ENCODE measurements at places on chromosomes 3 and 15. TPM values are rescaled to one million over a fixed set of nuclear protein-coding genes. Genes with fewer than 3 reads are reported as not detected.

The LXN gene
- total RNA-seq = 119 TPM

The TRAIP gene
- total RNA-seq = 13.4 TPM

The NRG4 gene
- total RNA-seq = not detected

The TTLL13 gene
- not detected for total RNA-seq

The IQCF5 gene
- total RNA-seq = not detected

The CYP8B1 gene
- total RNA-seq = not detected

DNA sequence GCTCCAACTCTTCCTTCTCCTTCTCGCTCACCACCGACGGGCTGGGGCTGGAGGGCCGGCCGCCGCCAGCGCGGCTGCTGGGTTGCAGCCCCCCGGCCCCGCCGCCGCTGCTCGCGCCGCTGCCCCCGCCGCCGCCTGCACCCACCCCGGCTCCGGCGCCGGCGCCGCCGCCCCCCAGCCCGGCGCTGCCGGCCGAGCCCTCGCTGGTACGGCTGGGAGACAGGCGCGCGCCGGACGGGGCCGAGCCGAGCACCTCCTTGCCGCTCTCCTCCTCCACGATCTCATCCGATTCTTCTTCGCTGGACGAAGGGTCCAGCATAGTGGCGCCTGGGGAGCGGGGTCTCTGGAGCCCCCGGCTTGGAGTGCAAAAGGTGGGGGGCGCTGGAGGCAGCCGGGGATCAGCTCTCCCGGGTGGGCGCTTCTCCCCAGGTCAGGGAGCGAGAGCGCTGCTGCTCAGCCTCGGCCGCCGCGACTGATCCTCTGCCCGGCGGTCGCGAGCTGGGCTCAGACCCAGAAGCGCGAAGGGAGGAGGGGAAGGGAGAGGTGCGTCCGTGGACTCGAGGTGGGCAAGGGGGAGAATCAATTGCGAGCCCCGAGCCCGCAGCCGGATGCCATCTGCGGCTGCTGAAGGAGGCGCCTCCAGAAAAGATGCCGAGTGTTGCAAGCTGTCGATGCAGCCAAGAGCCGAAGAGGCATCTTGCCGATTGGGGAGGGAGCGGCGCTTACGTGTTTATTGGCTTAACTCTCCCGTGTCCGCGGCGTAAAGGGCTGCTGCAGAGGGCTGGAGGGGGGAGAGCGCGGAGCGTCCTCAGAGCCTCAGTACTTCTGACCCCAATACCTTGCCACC lies at the start of gene CADPS:
TSS of gene CADPS (minus strand) at position 706 of the 847 bp plus-strand sequence. CDS start at position 319, 387 bp downstream.
- no peak for DNase-seq

DNA sequence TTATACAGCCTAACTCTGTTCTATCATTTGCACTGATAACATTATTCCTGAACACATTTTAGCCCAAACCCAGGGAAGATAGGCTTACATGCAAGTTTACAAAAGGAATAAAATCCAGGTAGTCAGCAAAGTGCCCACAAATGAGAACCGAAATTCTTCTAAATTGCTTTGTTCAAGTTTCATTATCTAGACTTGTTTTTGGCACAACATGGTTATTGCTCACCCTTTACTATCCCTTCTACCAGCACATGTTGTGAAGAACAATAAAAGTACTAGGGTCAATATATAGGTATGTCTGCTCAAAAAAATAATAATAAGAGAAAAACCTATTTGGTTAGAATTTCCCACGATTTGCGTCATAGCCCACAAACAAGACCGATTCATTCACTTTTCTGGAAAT lies 430.5 kb downstream of the FGF12 start:
- no peak for DNase-seq

GRCh38 chr15:39661776-39662175 lies 80.9 kb downstream of the THBS1 start:
- DNase-seq = no peak

- DNase-seq = no peak
Measured at GRCh38 chr3:73321286-73321999, 260.0 kb downstream of the EBLN2 start.

DNA sequence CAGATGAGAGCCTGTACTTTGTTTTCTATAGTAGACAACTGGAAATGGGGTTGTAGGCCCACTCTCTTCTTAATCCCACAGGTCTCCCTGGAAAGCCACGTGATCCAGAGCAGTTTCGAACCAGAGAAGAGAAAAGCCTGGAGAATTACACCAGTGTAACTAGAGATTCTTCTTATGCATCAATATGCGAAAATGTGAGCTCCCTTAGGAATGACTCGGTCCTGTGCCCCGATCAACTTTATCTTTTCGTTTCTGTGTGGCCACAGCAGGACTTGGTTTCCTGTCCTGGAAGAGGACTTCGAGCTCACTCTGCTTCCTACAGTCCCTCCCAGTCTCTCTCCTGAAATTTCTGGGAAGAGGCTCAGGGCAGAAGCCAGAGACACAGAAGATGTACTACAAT lies 73.8 kb upstream of the TPM1 start:
- DNase-seq = no peak

- DNase-seq = no peak
Measured at GRCh38 chr3:71243229-71243628, 340.3 kb downstream of the FOXP1 start.

DNA sequence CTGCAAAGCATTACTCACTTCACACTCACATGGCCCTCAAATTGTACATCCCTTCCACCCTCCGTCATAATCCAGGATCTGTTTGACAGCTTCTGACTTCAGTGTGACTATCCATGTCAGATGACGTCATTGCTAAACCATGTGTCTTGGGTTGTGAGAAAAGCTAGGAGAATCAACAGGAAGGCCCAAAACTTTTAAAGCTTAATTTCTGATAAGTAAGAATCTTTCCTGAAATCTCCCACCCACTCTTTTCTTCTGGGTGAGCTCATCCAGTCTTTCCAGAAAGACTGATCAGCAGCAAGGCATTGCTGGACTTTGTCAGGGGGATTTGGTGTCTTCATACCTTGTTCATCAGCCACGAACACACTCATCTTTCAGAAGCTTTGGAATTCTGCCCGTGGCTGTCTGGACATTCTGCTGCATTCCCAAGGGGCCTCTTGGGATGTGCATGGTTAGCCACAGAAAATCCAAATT lies 11.5 kb upstream of the LMCD1 start:
- no peak for DNase-seq

GRCh38 chr3:18507333-18507732 lies 82.2 kb upstream of the SATB1 start:
- DNase-seq = no peak

GRCh38 chr3:23076437-23076836 lies 126.7 kb upstream of the UBE2E2 start:
- no peak for DNase-seq

- peak; percentile 46 for DNase-seq
Measured at GRCh38 chr3:42880601-42881451, 5.1 kb upstream of the CYP8B1 start.

- DNase-seq = peak; percentile 74
Measured at GRCh38 chr3:7707187-7707586, 794.4 kb upstream of the LMCD1 start.

DNA sequence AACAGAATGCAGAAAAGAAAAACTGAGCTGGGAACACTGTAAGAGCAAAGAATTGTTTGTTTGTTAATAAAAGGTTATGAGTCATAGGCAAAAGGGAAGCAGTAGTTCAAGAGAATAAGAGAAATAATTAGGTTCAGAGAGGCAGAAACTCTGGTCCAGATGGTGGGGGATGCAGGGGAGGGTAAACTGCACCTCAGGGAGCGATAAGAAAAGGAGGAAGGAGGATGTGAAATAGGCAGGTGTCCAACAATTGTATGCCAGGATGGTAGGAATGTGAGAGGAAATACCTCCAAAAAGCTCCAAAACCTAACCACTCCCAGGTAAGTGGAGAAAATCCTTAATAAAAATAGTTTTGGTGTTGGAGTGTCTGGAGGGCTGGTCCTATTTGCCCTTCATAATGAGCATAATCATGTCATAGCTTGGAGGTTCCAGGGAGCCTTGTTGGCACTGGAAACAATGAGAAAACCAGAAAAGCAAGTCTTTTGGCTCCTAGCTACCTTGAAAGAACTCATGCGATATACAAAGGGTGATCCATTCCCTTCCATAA lies 405.4 kb upstream of the TBL1XR1 start:
- DNase-seq = peak; percentile 65

- no peak for DNase-seq
Measured at GRCh38 chr15:70522323-70522966, 240.9 kb downstream of the UACA start.

- DNase-seq = no peak
Measured at GRCh38 chr15:91075739-91076138, 24.3 kb upstream of the SV2B start.

All from endothelial cell of umbilical vein (primary cell).